ENCODE measurements at places on chromosomes 12 and 14. TPM values are rescaled to one million over a fixed set of nuclear protein-coding genes. Genes with fewer than 3 reads are reported as not detected.

The TMTC3 gene
- total RNA-seq: 11.6 TPM

The PIK3C2G gene
- total RNA-seq: under 0.01 TPM

The POTEM gene
- total RNA-seq: not detected

The SIX6 gene
- not detected for total RNA-seq

The ST8SIA1 gene
- 1.0 TPM for total RNA-seq

Measured in epithelial cell of proximal tubule (primary cell).